ENCODE measurements at places on chromosomes 12 and 14. TPM values are rescaled to one million over a fixed set of nuclear protein-coding genes. Genes with fewer than 3 reads are reported as not detected.

DNA sequence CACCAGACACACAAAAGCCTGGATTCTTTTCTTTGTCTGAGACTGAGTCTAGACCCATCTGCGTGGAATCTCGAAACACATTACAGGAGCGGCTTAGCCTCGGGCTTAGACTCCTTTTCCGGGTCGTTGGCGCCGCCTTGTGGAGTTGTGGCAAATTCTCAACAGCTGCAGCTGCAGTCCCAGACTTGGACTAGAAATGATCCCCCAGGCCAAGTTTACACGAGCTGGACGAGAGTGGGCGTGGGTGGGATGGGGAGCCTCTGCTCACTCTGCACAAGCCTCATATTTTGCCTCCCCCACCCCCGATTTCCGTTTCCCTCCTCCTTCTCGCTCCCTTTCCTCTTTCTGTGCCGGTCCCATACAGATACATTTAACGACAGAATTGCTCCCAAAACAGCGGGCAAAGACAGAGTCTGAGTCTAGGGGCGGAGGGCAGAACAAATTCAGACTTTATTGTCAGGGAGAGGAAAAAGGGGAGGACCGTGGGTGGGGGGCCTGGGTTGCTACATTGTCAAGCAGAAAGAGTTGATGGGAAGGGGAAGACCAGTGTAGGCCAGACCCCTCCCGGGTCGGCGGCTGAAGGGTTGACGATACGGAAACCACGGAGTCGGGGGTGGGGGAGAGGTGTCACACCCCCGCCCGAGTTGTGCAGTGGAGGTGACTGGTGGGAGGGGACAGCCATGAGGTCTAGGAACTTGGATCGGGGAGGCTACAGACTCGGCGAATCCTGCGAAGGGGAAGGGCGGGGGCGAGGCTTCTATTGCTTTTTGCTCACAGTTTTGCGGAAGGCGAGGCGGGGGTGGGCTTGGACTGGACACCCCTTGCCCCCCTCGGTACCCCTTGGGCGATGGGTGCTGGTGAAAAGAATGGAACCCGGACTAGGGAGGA is 4.7 kb upstream of the GPR84 start:
- H3K27me3 ChIP-seq, result no peaks in the 10 kb centered on the region
- no peaks in the 10 kb centered on the region for H3K36me3 ChIP-seq
- peak; percentile 84 for DNase-seq

GRCh38 chr12:57621497-57622292 is 10.5 kb downstream of the ARHGEF25 start:
- peak overlapping the region; percentile 6 for H3K27ac ChIP-seq
- DNase-seq, result peak; percentile 68
- peaks cover 16% of the 10 kb centered on the region for H3K4me1 ChIP-seq
- H3K4me3 ChIP-seq, result peak overlapping the region; percentile 66
- H3K27me3 ChIP-seq, result peaks cover 95% of the 10 kb centered on the region
- H3K36me3 ChIP-seq, result no peaks in the 10 kb centered on the region

- no peaks in the 10 kb centered on the region for H3K36me3 ChIP-seq
- no peaks in the 10 kb centered on the region for H3K4me1 ChIP-seq
- H3K27me3 ChIP-seq, result peaks cover 5% of the 10 kb centered on the region
These were observed 1087.8 kb upstream of the TMEM132C start for GRCh38 chr12:127179176-127179575.

DNA sequence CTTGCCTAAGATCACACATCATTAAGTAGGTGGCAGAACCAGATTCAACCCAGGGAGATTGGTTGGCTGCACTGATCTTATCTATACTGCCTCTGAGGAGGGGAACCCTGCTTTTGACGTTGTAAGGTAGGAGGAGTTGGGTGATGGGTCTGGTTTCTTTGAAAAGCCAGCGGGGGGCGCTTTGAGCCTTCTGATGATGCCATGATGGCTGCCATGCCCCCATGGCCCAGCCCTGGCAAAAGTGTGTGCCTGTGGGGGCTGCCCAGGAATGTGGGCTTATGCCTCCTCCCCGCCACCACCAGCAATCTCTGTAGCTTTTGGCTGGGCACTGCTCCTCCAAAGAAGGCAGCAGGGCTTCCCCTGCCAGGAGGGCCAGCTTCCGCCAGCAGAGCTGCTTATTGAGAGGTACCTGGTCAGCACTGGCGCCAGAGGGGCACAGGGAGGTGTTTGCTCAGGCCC is 224.3 kb downstream of the SLC41A2 start:
- peak; percentile 26 for DNase-seq

DNA sequence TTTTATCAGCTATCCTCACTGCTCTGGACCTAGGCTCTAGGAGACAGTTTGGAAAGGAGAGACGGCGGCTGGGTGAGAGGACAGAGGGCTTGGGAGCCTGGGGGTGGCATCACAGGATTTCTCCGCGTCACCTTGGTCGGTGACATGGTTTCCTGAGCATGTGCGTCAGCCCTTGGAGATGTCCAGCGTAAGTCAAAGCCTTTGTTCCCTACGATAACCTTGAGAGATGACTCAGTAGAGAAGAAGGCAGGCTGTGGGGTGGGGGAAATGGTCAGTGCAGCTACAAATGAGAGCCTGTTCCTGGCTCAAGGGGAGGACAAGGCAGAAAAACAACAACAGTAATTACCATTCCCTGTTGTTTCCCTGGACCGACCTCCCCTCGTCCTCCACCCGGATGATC is 90.2 kb upstream of the TBX3 start:
- no peaks in the 10 kb centered on the region for H3K27me3 ChIP-seq
- DNase-seq, result no peak
- H3K27ac ChIP-seq, result no peak overlapping the region
- H3K4me1 ChIP-seq, result no peaks in the 10 kb centered on the region
- no peak overlapping the region for H3K4me3 ChIP-seq

GRCh38 chr14:89644641-89645040 is 227.6 kb upstream of the FOXN3 start:
- peaks cover 44% of the 10 kb centered on the region for H3K4me1 ChIP-seq
- peaks cover 34% of the 10 kb centered on the region for H3K36me3 ChIP-seq
- H3K4me3 ChIP-seq, result no peak overlapping the region
- no peak for DNase-seq

- H3K4me1 ChIP-seq, result peaks cover 15% of the 10 kb centered on the region
- H3K27ac ChIP-seq, result no peak overlapping the region
- DNase-seq, result no peak
These were observed 19.5 kb downstream of the CCDC91 start for GRCh38 chr12:28209782-28210181.

GRCh38 chr12:46197883-46198282 is 71.0 kb downstream of the SLC38A1 start:
- no peak for DNase-seq
- peaks cover 27% of the 10 kb centered on the region for H3K4me1 ChIP-seq
- peaks cover 85% of the 10 kb centered on the region for H3K36me3 ChIP-seq
- H3K27ac ChIP-seq, result peak overlapping the region; percentile 47
- H3K4me3 ChIP-seq, result no peak overlapping the region

GRCh38 chr12:15429262-15429661 is 107.0 kb downstream of the PTPRO start:
- no peak for DNase-seq
- no peaks in the 10 kb centered on the region for H3K36me3 ChIP-seq
- no peaks in the 10 kb centered on the region for H3K4me1 ChIP-seq

- H3K4me1 ChIP-seq, result peaks cover 5% of the 10 kb centered on the region
- H3K27ac ChIP-seq, result no peak overlapping the region
- H3K4me3 ChIP-seq, result no peak overlapping the region
- no peaks in the 10 kb centered on the region for H3K27me3 ChIP-seq
- no peak for DNase-seq
These were observed 14.0 kb downstream of the CEP290 start for GRCh38 chr12:88127855-88128254.

- H3K36me3 ChIP-seq, result no peaks in the 10 kb centered on the region
- DNase-seq, result no peak
- no peaks in the 10 kb centered on the region for H3K4me1 ChIP-seq
- H3K27me3 ChIP-seq, result peaks cover 3% of the 10 kb centered on the region
- no peak overlapping the region for H3K4me3 ChIP-seq
These were observed 5.8 kb upstream of the MRPL42 start for GRCh38 chr12:93461503-93461902.

DNA sequence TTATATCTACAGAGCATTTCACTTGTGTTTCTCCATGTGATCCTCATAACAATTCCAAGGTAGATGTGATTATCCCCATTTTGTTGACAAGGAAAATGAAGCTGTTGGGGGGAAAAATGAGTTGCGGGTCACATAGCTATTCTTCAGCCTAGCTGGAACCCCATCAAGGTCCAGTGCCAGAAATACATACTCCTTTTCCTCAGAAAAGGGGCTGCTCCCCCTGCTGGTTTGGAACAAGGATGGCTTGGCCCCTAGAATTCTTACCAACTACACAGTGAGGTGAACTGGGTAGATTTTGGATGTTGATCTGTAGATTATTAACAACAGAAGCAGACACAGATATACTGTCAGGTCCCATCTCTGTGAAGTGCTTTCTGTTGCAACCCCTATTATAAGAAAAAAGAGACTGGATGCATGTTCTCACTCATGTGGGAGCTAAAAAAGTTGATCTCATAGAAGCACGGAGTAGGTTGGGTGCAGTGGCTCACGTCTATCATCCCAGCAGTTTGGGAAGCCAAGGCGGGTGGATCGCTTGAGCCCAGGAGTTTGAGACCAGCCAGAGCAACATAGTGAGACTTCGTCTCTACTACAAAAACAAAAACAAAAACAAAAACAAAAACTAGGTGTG is 8.9 kb downstream of the IKZF4 start:
- H3K36me3 ChIP-seq, result peaks cover 72% of the 10 kb centered on the region
- H3K27me3 ChIP-seq, result no peaks in the 10 kb centered on the region
- peaks cover 46% of the 10 kb centered on the region for H3K4me1 ChIP-seq
- peak overlapping the region; percentile 65 for H3K27ac ChIP-seq
- DNase-seq, result no peak
- H3K4me3 ChIP-seq, result no peak overlapping the region

DNA sequence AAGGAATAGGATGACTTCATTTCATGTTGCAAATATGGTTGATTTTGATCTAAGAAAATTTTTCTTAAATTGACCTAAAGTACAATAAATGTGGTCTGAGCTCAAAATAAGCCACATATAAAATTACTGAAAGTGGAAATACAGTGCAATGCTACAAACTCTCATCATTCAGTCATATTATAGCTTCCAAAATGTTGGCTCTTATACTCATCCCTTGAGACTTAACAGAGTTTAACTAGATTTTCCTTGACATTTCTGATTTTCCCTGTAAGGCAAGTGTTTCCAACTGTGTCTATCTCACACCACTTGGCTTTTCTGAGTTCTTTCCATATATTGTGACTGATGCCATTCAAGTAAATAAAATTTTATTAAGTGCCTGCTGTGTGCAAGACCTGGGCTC is 123.7 kb upstream of the NTF3 start:
- H3K4me1 ChIP-seq, result no peaks in the 10 kb centered on the region
- H3K27me3 ChIP-seq, result peaks cover 1% of the 10 kb centered on the region
- DNase-seq, result no peak
- H3K36me3 ChIP-seq, result no peaks in the 10 kb centered on the region
- H3K4me3 ChIP-seq, result no peak overlapping the region

DNA sequence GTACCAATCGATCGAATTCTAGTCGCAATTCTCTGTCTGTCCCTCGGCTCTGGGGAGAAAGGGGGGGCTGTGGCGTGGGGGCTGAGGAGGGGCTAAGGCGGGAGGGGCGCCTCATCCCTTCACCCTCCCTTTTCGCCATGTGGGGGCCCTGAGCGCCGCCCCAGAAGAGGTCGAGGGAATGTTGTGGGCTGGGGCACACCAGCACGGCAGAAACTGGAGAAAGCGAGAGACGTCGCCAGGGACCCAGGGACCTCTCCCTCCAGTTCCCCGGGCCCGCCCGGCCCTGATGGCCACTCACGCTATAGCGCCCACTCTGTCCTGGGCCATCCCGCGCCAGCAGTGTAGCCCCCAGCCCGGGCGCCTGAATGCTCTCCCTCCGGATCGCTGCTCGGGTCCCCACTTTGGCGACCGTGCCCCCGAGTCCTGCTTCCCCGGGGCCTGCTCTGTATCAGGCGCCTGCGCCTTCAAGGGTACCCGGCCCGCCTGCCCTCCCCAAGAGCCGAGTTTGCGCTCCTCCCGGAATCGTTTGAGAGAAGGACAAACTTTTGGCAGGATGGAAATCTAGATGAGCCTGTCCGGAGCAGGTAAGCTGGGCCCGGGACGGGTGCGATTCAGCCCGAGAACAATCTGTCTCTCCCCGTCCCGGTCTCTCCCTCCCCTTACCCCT is 62.6 kb downstream of the SMUG1 start:
- no peaks in the 10 kb centered on the region for H3K36me3 ChIP-seq
- H3K4me1 ChIP-seq, result peaks cover 9% of the 10 kb centered on the region
- no peak for DNase-seq
- peak overlapping the region; percentile 59 for H3K4me3 ChIP-seq

DNA sequence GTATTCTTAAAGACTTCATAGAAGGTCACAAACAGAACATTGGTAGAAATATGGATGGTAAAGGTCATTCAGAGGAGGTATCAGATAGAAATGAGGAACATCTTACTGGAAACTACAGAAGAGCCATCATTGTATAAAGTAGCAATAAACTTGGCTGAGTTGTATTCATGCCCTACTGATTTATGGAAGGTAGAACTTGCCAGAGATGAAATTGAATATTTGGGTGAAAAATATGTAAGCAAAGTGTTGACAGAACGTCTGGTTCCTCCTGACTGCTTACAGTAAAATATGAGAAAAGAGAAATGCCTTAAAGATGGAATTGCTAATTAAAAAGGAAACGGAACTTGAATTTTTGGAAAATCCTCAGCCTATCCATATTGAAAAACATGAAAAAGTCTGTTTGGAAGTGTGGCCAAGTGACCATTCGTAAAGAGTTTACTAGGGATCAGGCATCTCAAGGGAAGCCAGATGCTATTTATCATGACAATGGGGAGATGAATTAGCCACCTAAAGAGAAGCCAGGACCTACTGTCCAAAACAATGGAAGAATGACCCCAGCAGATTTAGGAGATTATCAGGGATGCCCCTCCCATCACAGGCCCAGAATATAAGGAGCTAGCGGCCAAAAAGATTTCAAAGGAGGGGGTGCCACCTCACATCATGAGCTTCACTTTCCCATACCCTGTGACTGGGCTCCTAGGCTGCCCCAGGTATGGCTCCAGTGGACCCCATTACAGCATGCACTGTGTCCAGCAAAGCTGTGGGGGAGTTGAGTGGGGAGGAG is 189.3 kb downstream of the ITPR2 start:
- H3K27ac ChIP-seq, result no peak overlapping the region
- H3K27me3 ChIP-seq, result no peaks in the 10 kb centered on the region
- DNase-seq, result no peak
- no peaks in the 10 kb centered on the region for H3K4me1 ChIP-seq
- peaks cover 8% of the 10 kb centered on the region for H3K36me3 ChIP-seq

The KLRG1 gene
- total RNA-seq, result 3.7 TPM

The KDM2B gene
- total RNA-seq, result 55.3 TPM

The KCNC2 gene
- total RNA-seq, result not detected

The RNASE7 gene
- not detected for total RNA-seq

The PRPH gene
- not detected for total RNA-seq

The ABCC9 gene
- total RNA-seq, result not detected

The BBOF1 gene
- total RNA-seq, result 1.9 TPM

The ANKRD9 gene
- 10.7 TPM for total RNA-seq

The KRT6C gene
- not detected for total RNA-seq

The CLEC4C gene
- not detected for total RNA-seq

The POTEM gene
- total RNA-seq, result not detected

Measured in activated naive CD8-positive, alpha-beta T cell treated with anti-CD3 and anti-CD28 coated beads for 36 hours (primary cell).